DMS 273 treated with DMSO at 0.1 percent for 48 hours (cell line): ENCODE measurements at places on chromosomes 12 and 14.

DNA sequence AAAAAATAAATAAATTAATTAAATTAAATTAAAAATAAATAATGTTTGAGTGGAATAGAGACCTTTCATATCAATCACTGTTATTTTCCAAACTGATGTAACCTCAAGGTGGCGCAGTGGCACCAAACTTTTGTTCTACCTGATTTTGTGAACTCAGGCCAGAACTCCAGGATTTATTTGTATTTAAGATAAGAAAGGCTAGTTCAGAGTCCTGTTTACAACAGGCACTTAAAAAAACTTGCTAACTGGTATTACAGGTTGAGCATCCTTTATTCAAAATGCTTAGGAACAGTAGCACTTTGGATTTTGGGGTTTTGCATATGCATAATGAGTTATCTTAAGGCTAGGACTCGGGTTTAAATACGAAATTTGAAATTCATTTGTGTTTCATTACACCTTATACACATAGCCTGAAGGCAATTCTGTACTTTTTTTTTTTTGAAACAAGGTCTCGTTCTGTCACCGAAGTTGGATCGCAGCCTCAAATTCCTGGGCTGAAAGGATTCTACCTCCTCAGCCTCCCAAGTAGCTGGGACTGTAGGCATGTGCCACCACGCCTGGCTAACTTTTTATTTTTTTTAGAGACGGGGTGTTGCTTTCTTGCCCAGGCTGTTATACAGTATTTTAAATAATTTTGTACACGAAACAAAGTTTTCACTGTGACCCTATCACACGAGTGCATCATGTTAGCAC, 32.4 kb downstream of the YY1 start:
- DNase-seq = no peak

- no peak for DNase-seq
Observed at GRCh38 chr12:123995023-123995748, 22.2 kb downstream of the ZNF664 start.

GRCh38 chr14:64422756-64423155, 34.6 kb downstream of the MTHFD1 start:
- no peak for DNase-seq

- no peak for DNase-seq
Observed at GRCh38 chr14:69666112-69666511, 54.7 kb downstream of the SUSD6 start.

- DNase-seq = no peak
Observed at GRCh38 chr12:112782943-112783342, 8.6 kb upstream of the RPH3A start.

DNA sequence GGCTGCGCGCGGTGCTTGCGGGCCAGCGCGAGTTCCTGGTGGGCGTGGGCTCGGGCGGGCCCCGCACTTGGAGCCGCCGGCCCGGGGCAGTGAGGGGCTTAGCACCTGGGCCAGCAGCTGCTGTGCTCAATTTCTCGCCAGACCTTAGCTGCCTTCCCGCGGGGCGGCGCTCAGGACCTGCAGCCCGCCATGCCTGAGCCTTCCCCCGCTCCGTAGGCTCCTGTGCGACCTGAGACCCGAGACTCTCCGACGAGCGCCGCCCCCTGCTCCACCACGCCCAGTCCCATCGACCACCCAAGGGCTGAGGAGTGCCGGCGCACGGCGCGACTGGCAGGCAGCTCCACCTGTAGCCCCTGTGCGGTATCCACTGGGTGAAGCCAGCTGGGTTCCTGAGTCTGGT, 46.0 kb upstream of the PLEKHG3 start:
- DNase-seq = no peak

- no peak for DNase-seq
Observed at GRCh38 chr12:48459259-48459658, 13.1 kb upstream of the ANP32D start.

DNA sequence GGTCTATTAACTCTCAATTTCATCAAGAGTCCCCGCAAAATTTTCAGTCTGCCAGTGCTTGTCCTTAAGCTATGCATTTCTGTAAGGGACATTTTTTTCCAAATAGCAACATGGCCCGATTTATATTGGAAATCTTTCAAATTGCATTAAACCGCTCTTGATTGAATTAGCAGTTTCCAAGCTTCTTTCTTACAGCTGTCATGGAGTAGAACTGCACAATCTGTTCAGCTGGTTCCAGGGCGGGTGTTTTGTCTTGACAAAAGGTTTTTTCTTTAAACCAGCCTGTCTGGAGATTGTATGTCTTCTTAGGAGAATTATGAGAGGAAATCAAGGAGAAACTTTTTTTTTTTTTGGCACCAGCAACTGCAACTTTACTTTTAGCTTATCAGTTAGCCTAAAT, 185.8 kb downstream of the ALG10B start:
- no peak for DNase-seq

- DNase-seq = no peak
Observed at GRCh38 chr14:70731447-70732239, 77.7 kb downstream of the MAP3K9 start.

DNA sequence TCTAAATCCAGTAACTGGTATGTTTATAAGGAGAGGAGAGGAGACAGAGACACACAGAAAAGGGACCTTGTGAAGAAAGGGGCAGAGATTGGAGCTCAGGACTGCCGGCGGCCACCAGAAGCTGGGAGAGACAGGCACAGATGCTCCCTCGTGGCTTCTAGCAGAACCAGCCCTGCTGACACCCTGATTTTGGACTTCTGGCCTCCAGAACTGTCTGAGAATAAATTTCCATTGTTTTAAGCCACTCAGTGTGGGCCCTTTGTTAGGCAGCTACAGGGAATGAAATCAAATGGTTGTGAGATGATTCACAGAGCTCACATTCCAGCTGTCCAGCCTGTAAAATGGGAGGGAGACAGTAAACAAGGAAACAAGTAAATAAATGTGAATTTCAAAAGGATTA, 47.6 kb downstream of the TMEM132C start:
- no peak for DNase-seq

GRCh38 chr12:26937443-26937862, 328 bp downstream of the INTS13 start:
- DNase-seq = no peak

DNA sequence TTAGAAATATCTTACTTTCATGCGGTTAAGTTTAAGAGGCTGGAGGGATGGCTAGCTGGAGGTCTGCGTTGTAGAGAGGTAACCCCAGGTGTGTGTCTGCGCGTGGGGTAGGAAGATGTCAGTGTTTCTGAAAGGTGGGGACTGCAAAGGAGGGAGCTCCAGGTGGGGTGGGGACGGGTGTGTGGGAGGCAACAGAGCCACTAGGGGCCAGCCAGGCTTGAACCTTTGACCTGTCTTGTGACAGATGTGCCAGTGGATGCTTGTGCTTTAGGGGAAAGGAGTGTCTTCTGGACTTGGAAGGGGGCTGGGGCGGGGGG, 841 bp downstream of the GLI1 start:
- no peak for DNase-seq

DNA sequence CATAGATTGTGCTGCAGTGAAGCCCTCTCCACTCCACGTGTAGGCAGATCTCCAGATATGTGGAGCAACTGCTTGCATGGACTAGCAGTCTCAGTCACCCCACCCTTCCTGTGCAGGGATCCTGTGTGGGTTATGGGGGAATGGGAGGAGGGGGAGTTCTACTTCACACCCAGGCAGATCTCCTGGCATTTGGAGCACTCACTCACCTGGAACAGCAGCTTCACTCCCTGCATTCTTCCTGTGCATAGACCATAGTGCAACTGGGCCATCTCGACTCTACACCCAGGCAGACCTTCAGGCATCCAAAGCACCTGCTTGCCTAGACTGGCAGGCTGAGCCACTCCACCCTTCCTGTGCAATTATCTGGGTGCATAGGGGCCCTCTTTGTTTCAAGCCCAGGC, 96.0 kb upstream of the PCED1B start:
- DNase-seq = no peak

- DNase-seq = no peak
Observed at GRCh38 chr12:14505626-14506596, 61.8 kb downstream of the PLBD1 start.

- DNase-seq = peak; percentile 36
Observed at GRCh38 chr14:64717870-64718269, 13.6 kb downstream of the PLEKHG3 start.

DNA sequence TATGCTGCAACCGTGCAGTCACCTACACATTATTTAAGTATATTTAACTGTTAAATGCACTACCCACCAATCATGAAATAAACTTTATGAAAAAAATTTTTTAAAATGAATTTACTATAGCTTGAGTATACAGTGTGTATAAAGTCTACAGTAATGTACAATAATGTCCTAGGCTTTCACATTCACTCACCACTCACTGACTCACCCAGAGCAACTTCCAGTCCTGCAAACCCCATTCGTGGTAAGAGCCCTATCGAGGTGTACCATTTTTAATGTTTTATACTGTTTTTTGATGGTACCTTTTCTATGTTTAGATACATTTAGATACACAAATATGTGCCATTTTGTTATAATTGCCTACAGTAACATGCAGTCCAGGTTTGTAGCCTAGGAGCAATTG, 48.1 kb downstream of the KLRG1 start:
- DNase-seq = no peak

- DNase-seq = no peak
Observed at GRCh38 chr14:68178282-68178681, 358.7 kb downstream of the RAD51B start.

DNA sequence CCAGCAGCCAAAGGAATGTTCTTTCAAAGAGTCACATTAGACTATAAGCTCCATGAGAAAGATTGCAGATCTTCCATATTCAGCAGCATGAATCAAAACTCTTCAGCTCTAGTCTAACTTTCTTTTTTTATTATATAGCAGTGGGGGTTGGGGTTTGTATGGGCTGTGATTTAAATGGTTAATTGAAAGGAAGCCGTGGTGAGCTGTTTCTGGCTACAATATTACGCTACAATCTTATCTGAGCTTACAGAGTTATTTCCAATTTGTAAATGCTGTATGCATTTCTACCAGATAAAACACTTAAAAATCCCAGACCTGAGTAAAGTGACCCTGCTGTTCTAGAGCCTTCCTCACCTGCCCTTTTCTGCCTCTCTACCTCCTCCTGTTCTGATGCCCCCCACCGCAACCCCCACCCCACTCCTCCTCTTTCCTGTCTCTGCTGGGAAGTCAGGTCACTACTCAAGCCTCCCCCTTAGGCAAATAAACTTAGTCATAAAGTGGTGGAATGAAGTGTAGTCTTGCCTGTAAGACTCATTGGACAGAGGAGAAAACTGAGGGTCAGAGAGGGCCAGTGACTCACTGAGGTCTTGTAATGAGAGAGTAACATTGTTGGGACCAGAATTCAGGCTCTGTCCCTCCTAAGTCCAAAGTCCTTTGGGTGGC, 1089.5 kb downstream of the BCL11B start:
- no peak for DNase-seq

DNA sequence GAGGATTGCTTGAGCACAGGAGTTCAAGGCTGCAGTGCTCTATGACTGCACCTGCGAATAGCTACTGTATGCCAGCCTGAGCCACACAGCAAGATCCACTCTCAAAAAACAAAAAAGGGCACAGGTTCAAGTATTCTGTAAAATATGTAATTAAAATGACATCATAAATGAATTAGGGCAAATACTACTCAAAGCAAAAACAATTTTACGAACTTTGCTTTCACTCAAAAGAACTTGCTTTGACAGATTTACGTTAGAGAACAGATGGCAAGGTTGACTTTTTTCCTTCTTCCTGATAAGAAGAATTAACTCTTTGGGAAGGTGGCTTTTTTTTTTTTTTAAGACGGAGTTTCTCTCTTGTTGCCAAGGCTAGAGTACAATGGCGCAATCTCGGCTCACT, 44.0 kb upstream of the EAPP start:
- DNase-seq = no peak

DNA sequence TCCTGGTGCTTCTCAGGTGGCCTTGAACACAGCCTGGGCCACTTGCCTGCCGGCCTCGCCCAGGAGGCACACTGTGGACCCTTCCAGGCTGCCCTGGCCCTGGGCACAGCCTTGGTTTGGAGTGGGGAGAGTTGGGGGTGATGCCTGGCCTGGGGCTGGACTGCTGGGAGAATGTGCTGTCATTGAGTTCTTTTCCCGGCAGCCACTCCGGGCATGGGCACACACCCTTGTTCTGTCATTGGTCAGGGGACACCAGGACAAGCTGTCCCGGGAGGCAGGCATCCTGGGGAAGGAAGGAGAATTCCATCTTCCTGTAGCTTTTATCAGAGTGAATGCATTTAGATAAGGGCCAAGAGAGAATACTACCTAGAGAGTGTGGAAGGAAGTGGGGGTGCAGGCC, 61.8 kb upstream of the RIN3 start:
- no peak for DNase-seq

DNA sequence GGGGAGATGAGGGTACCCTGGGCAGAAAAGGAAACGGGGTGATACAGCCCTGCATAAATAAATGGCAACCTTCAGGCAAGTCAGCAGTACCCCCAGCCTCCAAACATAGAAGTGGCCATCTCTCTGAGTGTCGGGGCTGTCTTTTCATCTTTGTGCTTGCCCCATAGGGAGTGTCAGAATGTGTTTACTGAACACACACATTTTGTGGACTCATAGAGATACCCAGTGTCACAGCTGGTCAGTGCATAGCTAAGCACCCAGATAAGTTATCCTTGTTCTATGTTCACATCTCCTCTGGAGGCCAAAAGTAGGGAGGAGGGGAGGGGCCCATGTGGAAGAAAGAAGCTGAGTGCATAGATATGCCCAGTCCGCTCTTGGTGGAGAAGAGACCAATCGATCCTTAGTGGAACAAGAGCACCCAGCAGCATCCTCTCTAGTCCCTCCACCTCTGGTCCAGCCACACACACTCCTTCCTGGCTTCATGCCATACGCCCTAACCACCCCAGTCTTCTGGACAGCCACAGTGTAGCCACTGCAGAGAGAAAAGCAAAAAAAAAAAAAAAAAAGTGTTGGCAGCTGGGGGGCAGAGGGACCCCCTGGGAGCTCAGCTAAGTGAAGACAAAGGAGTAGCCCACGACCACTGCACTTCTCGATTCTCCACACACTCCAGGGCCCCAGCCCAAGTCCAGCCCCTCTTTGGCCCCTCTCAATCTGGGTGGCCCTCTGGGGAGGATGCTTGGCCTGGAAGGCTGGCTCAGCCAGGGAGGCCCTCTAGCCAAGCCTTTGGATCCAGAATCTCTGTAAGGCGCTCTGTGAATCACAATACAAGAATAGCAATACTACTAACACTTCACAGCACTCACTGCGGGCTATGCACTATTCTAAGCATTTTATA, 2.6 kb downstream of the ITGA7 start:
- no peak for DNase-seq

- no peak for DNase-seq
Observed at GRCh38 chr14:59511916-59512575, 27.7 kb downstream of the JKAMP start.

DNA sequence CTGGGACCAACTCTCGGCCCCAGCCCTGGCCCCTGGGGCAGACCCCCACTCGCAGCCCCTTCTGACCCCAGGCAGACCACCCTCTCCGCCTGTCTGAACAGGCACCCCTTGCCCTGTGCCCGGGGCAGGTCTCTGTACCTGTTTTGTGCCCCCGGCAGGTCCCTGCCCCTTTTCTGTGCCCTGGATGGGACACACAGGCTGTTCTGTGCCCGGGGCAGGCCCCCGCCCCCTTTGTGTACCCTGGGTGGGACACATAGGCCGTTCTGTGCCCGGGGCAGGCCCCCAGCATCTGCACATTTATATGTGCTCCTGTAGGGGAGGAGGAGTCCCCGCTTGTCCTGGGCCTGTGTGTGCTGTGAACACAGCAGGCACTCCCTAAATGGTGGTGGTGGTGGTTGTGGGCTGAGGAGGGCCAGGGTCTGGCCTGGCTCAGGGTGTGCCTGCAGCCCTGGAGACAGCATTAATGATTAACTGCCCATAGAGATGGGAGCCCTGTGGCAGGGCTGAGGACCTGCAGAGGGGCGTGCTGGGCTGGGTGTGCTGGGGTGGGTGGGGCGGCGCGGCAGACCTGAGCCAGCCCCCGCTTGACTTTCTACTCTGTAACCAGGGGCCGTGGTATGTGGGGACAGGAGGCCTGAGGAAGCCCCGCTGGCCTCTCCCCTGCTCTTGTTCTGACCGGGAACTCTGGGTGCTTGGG, 3.7 kb downstream of the FBRSL1 start:
- DNase-seq = no peak
